ENCODE measurements at places on chromosomes 7 and 10.

DNA sequence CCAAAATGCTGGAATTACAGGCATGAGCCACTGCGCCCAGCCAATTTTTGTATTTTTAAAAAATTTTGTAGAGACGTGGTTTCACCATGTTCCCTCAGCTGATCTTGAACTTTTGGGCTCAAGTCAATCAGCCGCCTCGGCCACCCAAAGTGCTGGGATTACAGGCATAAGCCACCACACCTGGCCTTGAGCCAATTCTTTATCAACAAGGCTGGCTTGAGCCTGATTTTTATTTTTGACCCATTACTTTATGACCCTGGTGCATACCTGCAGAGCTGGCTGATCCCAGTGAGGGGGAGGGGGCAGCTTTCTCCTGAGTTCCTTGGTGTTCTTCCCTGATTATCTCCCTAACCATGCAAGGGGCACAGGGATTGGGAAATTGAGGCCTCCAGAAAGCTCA, 15.8 kb upstream of the CPA1 start:
- DNase-seq: no peak

GRCh38 chr10:120011359-120012130, 119.0 kb downstream of the SEC23IP start:
- no peak for DNase-seq

GRCh38 chr7:52719677-52720076, 315.8 kb upstream of the POM121L12 start:
- no peak for DNase-seq

DNA sequence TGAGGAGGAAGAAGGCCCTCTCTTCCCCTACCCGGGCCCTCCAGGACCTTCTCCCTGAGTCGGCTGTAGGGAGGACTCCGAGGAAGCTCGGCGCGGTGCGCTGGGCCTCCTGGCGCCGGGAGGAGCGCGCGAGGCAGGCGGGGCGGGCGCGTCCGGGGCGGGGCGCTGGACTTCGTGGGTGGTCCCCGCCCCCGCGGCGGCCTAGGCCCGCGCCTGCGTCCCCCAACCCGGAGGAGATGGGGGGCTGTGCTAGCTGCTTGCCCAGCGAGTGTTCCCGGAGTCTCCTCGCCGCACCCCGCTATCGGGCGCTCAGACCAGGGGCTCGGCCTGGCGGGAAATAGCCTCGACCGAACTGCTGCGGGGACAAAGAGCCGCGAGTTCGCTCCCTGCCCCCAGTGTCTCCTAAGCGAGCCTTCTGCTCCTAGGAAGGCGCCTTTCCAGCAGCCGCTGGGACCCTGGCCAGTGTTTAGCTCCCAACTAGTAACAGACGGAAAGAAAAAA, 19.2 kb upstream of the SMO start:
- peak; percentile 24 for DNase-seq

DNA sequence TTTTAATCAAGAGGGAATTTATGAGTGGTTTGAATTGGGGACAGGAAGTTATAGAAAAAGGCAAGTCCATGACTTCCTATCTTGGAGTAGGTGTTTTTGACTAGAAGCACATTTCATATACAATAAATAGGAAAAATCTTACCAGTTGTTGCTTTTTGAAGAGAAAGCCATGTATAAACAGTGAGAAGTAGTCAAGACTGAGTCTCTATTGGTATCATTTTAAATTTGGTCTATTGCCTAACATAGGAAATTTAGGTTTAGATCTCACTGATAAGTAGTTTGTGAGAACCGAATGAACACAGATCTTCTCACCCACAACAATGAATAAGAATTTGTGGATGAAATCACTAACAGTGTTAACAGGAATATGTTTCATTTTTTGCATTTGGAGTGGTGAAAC, 387.2 kb downstream of the BBS9 start:
- DNase-seq: no peak

- DNase-seq: no peak
Measured at GRCh38 chr10:61698968-61699655, 36.4 kb downstream of the CABCOCO1 start.

Measured in stimulated activated CD8-positive, alpha-beta memory T cell treated with anti-CD3 and anti-CD28 coated beads, Interleukin-15, amount 100 ng/mL, for 48 hours (primary cell).